ENCODE measurements at places on chromosomes 7 and 10.

- no peak for DNase-seq
Measured at GRCh38 chr10:79310911-79311573, 36.2 kb upstream of the PPIF start.

GRCh38 chr10:33111488-33112051, 153.5 kb upstream of the ITGB1 start:
- no peak for DNase-seq

DNA sequence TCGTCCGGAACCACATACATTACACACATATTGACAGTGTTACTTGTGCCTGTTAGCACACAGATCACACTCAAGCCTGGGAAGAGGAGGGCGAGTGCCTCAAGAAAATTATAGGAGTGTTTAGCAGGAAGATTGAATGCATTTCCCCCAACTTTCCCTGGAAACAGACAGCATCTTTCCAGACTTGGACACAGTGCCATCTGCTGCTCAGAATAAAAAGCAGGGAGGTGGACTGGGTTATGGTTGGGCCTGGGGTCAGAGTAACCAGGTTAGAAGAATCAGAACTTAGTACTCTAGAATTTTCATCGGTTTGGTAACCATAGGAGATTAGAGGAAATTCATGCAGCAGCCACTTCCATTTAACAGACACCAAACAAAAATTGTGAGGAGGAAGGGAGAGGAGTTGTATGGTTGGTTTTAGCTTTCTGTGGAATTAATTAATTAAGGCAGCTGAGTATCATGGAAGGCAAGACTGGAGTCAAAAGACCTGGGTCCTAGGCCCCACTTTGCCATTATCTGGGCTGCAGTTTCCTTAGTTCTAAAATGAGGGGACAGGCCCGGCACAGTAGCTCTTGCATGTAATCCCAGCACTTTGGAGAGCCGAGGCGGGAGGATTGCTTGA, 43.4 kb upstream of the OPTN start:
- no peak for DNase-seq

GRCh38 chr7:91759205-91759863, 121.2 kb downstream of the MTERF1 start:
- DNase-seq: no peak

DNA sequence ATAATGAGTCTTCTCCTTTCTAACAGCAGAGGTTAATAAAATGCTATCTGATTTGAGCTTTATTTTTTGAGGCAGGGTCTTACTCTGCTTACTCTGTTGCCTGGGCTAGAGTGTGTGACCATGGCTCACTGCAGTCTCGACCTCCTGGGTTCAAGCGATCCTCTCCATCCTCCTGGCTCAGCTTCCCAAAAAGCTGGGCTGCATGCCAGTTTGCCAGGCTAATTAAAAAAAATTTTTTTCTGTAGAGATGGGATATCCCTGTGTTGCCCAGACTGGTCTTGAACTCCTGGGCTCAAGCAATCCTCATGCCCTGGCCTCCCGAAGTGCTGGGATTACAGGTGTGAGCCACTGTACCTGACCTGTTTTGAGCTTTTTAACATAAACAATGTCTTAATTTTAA, 56.7 kb downstream of the SCD start:
- DNase-seq: no peak

DNA sequence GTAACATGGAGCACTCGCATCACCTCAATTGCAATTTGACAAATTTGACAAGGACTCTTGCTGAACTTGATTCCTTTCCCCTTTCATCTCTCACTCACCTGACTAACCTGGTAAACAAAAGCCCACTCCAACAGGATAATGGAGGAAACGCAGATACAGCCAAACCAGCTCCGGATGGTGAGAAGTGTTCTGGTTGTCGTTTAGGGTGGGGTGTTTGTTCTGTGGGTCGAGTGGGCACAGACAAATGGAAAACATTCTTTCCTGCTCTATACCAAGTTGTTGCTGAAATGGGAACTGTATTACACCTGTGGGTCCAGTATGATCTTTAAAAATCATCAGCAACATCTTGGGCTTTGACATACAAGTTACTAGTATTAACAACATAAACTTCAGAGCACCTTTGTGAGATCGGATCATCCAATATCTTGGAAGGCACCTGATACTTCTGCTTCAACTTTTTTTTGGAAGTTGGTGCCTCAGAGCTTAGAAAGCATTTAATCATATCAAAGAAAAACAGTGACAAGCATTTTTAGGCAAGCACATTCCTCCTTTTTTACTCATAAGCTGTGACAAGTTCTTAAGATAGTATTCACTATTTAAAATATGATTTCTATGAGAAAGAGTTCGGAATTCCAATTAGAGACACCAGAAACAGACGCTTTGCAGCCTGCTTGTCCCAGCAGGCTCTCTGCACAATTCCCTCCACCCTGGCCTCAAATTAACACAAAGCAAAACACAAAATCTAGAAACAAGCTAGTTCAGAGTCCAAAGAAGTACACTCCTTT, 58.1 kb downstream of the CCDC186 start:
- DNase-seq: no peak

DNA sequence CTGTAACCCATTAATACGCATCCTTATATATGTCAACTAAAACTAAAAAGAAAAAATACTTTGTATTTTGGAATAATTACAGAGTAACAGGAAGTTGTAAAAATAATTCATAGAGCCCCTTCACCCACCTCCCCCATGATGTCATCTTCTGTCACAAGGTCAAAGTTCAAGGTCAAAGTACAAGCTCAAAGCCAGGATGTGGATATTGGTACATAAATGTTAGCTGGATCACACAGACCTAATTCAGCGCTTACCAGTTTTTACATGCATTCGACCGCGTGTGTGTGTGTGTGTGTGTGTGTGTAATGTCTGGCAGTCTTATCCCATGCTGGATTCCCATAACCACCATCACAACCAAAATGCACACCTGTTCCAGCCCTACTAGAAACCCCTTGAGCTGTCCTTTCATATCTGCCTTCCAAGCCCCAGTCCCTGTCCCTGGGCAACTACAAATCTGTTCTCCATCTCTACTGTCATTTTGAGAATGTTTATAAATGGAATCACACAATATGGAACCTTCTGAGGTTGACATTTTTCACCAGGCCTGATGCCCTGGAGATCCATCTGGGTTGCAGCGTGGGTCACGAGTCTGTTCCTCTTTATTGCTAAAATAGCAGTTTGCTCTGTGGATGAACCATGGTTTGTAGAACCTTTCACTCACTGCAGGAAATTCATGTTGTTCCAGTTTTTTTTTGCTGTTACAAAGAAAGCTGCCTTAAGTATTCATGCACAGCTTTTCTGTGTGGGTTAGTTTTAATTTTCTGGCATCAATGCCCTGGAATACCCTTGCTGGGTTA, 153.6 kb upstream of the PITRM1 start:
- DNase-seq: no peak

GRCh38 chr7:28180031-28180363, 598 bp downstream of the JAZF1 start:
- DNase-seq: no peak

DNA sequence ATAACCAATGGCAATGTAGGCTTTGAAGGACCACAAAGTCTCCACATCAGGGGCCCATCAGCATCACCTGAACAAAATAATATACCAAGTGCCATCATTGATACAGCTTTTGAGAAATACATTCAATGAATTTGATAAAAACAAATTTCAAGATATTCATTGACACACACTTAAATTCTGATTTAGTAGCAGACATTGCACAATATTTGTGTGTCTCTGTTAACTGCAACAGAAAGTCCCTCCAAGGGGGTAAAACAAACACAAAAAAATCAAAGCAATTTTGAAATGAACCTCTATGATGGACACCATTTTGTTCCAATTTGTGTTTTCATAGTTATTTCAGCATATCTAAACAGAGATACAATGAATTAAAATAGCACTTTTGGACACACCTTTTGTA, 86.8 kb upstream of the RSU1 start:
- no peak for DNase-seq

DNA sequence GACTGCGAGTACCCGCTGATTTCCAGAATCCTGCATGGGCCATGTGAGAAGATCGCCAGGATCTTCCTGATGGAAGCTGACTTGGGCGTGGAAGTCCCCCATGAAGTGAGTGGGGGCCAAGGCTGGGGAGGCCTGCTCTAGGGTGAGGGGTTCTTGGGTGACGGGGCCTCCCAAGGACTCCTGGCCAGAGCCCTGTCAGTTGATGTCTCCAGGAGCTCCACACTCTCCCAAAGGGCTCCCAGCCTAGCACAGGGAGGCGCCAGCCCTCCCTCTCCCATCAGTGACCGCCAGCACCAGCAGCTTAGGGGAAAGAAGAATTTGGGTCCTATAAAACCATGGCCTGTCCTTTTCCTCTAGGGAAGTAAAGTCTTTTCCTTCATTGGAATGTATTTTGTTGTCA, 9.8 kb upstream of the ZNF22 start:
- no peak for DNase-seq

GRCh38 chr10:31926160-31926559, 2.5 kb downstream of the ARHGAP12 start:
- DNase-seq: no peak
